ENCODE measurements at places on chromosomes 1 and 21. TPM values are rescaled to one million over a fixed set of nuclear protein-coding genes. Genes with fewer than 3 reads are reported as not detected.

The TSSK3 gene
- polyA plus RNA-seq, result 0.50 TPM

The OR2T35 gene
- polyA plus RNA-seq, result not detected

The CRYZ gene
- polyA plus RNA-seq, result 30.0 TPM

The FALEC gene
- polyA plus RNA-seq, result 0.76 TPM

The ERICH3 gene
- not detected for polyA plus RNA-seq

The KRTAP10-5 gene
- not detected for polyA plus RNA-seq

The PRXL2B gene
- 26.5 TPM for polyA plus RNA-seq

The OPRD1 gene
- polyA plus RNA-seq, result not detected
